ENCODE measurements at places on chromosomes 11 and 22. TPM values are rescaled to one million over a fixed set of nuclear protein-coding genes. Genes with fewer than 3 reads are reported as not detected.

DNA sequence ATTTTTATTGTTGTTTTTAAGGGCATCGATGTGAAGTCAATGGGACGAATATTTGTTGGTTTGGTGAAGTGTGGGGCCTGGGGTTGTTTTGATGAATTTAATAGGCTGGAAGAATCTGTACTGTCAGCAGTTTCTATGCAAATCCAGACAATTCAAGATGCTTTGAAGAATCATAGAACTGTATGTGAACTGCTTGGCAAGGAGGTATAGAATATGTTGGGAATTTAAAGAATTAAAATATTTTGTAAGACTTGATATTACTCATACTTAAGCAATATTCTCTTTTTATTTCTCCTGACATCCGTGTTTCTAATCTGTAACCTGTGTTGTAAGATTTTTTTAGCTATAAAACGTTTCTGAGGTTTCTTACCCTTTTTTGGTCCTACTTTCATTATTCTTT, 61.6 kb downstream of the DYNC2H1 start:
- no peaks in the 10 kb centered on the region for H3K27me3 ChIP-seq
- no peak for DNase-seq
- H3K27ac ChIP-seq, result no peak overlapping the region
- no peak overlapping the region for H3K4me3 ChIP-seq

DNA sequence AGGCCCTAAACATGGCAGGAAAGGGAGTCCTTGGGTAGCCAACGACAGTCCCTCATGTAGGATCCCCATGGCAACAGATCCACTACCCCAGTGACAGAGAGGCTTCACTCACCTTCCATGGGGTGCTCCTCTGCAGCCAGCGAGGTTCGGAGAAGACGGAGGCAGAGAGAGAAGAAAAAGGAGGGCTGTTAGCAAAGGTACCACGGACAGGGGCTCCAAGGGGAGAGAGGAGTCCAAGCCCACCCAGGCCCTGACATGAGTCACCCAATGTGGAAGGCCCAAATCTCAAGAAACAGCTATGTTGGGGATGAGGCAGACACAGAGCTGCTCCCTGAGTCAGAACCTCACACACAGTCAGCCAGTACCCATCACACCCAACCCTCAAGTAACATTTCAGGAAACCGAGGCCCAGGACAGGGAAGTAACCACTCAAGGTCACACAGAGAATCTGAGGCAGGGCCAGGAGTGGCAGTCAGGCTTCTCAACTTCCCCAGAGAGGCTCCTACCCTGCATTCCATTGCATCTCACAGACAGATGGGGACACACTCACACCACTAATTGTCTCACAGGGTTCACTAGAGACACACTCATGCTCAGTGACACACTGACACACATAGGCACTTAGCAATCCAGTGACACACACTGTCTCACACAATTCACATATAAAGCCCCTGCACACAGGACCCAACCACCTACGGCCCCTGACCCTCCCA, 25.2 kb downstream of the NRXN2 start:
- H3K27ac ChIP-seq, result no peak overlapping the region
- H3K4me3 ChIP-seq, result no peak overlapping the region
- no peaks in the 10 kb centered on the region for H3K4me1 ChIP-seq
- H3K36me3 ChIP-seq, result no peaks in the 10 kb centered on the region

The SOX6 gene
- 13.4 TPM for total RNA-seq

GRCh38 chr22:44760476-44760875, 8.1 kb downstream of the ARHGAP8 start:
- DNase-seq, result no peak
- H3K4me3 ChIP-seq, result no peak overlapping the region
- H3K27ac ChIP-seq, result no peak overlapping the region
- peaks cover 41% of the 10 kb centered on the region for H3K27me3 ChIP-seq

The RASL10A gene
- not detected for total RNA-seq

The EWSR1 gene
- total RNA-seq, result 228 TPM

The PTPRCAP gene
- total RNA-seq, result 0.89 TPM

Data from osteocyte (in vitro differentiated cells).